ENCODE measurements at places on chromosomes 1 and 21.

DNA sequence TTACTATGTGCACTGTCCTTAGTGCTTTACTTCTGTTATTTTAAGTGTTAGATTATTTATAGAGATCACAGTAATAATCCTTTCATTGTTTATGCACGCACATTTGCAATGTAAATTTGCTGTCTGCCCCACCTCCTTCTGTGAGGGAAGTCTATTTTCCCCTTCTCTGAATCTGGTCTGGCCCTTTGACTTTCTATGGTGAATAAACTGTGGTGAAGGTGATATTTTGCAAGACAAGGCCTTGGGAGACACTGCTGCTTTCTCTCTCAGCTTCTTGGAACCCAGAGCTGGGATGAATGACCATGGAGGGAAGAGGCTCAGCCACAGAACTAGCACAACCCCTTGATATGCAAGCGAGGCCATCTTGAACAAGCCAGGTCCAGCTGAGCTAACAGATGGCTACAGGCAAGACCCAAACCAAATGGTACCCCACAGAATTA, 156.3 kb downstream of the ST6GALNAC3 start:
- no peak for DNase-seq

DNA sequence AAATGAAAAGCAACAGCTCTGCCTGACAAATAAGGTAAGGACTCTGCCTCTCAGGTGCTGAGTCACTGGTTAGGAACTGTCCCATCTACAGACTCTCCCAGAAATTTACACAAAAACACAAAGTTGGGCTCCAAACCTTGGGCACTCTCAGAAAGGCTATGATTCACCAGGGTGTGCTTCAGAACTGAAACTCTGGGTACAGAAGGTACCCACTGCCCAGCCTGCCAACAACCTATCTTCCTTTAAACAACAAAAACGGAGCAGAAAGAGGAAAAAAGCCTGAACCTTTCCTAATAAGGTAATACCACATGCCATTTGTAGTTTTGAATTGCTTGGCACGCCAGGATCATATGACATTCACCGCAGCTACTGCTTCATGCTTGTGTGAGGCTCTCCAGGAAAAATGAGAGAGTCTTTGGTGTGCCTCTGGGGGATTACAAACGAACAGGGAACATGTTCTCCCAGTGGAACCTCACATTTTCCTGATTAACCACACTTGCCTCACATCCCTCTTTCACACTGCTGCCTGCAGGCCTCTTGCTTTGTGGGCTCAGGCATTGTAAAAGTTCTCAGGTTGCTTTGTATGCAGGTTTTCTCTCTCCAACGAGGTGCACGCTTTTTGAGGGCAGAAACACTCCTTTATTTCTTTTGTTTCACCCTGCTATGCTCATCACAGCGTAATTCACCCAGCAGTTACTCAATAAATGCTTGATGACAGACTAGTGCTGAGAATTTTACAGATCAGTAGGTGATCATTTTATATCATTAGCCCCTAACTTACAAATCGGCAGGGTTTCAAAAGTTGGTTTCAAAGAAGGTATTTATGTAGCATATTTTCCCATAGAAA, 65.1 kb downstream of the GADD45A start:
- no peak for DNase-seq

DNA sequence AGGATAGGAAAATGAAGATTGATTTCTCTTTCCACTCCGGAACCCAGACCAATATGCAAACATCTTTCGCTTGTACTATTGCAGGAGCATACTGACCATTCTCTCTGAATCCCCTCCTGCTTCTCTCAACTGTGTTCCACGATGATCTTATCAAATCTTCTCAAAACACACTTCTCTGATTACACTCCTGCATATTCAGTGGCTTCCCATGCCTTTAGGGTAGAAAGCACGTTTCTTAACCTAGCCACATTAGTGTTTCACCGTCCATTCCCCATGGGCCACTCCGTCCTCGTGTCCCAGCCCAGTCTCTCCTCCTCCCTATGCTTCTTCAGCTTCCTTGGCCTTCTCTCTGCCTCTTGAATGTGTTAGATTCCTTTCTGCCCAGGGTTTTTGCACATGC, 198.5 kb downstream of the ZP4 start:
- no peak for DNase-seq

GRCh38 chr1:233252441-233252840, 43.1 kb downstream of the PCNX2 start:
- DNase-seq, result peak; percentile 36

DNA sequence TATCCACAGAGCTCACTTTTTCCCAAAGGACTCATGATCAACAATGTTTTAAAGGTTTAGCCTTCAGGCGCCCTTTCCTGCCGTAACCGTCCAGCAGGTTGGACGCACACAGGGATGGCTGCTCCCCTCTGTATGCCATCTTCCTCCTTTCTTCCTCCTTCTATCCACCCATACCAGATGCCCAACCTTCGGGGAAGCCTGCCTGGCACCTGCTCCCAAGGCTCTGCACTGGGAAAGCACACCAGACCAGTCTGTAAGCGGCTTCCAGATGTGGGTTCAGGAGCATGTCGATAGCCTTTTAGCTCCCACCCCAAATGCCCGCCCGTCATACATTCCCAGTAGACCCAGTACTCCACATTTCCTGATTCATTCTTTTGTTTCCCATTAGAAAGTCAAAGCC, 52.9 kb downstream of the STUM start:
- DNase-seq, result no peak

All from AML-193 (cell line).